ENCODE measurements at places on chromosomes 2 and 18.

DNA sequence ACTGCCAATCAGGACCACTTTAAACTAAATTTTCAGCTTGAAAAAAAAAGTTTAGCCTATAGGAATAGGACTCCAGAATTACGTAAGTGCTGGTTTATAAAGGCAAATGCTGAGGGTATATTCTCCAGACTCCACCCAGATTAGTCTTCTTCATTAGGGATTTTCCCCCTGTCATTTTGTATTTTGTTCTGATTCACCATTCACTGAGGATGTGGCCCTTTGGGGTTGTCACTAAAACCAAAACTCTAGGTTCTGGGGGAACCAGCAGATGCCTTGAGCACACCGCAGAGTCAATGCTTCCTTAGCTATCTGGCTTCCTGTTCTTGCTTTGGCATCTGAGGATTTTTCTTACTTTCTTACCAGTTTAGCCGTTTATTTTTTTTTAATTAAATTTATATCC, 10.5 kb downstream of the SCYGR4 start:
- DNase-seq, result no peak

DNA sequence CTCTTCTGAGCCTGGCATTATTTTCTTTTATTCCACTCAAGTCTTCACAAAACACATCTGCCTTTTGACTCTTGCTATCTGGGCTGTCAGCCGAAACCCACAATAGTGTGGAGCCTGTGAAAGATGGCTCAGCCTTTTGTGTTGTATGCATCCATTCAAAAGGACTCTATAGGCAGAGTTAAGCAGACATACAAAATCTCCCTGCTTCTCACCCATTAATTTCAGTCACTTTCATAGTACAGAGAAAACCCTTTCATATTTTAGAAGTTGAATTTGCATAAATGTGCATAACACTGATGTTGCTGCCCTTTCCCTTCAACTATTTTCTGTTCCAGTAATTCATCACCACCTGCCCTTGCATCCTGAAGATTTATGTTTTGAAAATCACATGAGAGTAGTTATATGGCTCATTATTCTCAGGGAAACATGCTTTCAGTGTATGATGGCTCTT, 154.6 kb downstream of the EVA1A start:
- no peak for DNase-seq

DNA sequence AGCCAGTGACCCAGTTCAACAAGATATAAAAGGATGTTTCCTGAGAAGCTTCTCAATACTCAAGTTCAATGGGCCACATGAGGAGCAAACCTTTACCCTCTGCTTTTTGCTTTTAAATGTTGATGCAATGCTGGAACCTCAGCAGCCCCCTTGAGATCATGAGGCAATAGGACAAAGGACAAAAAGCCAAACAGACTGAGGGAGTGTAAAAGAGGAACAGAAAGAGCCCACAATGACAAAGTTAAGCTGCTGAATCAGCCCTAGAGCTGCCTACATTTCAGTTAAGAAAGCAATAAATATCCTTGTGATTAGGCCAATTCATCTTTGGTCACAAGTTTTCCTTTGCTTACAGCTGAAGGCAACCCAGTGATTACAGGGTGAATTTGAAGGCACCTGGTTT, 76.9 kb downstream of the MRO start:
- DNase-seq, result no peak

DNA sequence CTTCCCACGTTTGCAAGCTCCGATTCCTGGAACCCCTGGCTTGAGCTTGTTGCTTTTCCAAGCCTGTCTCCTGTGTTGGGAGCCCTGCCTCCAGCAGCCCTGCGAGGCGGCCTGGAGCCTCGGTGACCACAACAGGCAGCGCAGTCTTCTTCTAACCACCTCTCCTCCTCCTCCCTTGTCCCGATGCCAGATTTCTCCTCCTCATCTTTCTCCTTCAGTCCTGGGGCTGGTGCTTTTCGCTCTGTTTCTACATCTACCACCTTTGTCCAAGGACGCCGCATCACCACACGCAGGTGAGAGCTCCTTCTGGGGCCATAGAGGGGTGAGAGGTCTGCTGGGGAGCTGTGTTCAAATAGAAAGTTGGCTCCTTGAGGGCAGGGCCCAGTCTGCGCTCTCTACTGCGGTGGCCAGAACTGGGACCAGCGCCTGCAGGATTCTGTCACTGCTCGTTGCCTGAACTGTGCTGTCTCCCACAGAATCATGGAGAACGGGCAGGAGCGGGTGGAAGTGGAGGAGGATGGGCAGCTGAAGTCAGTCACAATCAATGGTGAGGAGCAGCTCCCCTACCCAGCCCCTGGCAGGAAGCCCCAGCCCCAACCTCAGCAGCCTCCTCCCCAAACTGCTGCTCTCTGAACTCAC, 3.9 kb downstream of the DNAJB2 start:
- no peak for DNase-seq

- DNase-seq, result peak; percentile 41
Measured at GRCh38 chr2:17719562-17720371, 33.8 kb downstream of the SMC6 start.

GRCh38 chr2:237869343-237870102, 10.1 kb downstream of the RAMP1 start:
- no peak for DNase-seq

GRCh38 chr2:64291181-64291580, 147.0 kb upstream of the PELI1 start:
- DNase-seq, result peak; percentile 90

DNA sequence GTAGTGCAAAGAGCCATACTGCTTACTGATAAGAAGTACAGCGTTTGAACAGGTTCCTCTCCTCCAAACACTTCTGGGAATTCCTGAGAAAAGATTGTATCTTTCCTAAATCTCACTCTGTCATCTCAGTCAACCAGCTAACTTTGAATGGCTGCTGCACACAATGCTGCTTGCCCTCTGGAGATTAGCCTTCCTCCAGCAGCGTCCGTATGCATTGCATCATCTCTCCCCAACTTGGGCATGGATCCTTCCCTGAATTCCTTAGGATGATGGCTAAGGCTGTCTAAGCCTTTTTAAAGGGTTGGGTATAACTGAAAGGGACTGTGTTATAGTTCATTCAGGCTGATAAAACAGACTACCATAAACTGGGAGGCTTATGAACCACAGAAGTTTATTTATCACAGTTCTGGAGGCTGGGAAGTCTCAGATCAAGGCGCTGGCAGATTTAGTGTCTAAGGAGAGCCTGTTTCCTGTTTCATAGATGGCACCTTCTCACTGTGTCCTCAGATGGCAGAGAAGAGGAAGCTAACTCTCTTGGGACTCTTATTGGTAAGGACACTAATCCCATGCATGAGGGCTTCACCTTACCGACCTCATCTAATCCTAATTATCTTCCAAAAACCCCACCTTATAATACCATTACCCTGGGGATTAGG, 105.3 kb downstream of the PAX3 start:
- DNase-seq, result no peak

- no peak for DNase-seq
Measured at GRCh38 chr2:25032094-25032493, 9.8 kb upstream of the EFR3B start.

GRCh38 chr2:228689053-228689452, 507.6 kb upstream of the SPHKAP start:
- peak; percentile 12 for DNase-seq

- DNase-seq, result no peak
Measured at GRCh38 chr18:76315722-76316230, 179.3 kb downstream of the ZNF516 start.

DNA sequence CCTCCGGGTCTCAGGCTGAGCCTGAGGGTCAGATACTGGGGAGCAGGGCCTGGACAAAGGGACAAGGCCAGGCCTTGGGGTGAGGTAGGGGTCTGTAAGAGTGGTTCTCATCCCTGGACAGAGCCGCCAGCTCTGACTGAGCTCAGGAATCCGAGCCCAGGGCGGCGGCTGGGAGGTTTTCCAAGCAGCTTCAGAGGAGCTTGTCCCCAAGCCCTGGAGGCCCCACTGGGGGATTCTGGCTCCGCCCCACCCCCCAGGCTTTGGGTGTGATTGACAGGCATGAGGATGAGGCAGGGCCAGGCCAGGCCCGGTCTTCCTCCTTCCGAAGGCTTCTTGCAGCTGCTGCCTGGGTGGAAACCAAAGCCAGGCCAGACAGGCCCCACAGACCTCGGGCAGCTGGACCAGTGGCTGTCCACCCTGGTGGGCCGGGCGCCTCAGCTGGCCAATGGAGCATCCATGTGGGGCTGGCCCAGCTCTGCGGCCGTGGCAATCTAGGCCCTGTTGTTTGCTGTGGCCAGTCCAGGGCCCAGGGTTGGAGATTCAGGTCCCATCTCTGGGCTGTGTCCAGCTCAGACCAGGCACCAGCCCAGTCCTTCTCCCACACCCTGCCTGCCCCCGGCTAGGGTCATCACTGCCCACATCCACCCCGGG, 23.1 kb upstream of the GPC1 start:
- DNase-seq, result no peak

- DNase-seq, result no peak
Measured at GRCh38 chr18:23200756-23201155, 65.5 kb downstream of the CABLES1 start.

DNA sequence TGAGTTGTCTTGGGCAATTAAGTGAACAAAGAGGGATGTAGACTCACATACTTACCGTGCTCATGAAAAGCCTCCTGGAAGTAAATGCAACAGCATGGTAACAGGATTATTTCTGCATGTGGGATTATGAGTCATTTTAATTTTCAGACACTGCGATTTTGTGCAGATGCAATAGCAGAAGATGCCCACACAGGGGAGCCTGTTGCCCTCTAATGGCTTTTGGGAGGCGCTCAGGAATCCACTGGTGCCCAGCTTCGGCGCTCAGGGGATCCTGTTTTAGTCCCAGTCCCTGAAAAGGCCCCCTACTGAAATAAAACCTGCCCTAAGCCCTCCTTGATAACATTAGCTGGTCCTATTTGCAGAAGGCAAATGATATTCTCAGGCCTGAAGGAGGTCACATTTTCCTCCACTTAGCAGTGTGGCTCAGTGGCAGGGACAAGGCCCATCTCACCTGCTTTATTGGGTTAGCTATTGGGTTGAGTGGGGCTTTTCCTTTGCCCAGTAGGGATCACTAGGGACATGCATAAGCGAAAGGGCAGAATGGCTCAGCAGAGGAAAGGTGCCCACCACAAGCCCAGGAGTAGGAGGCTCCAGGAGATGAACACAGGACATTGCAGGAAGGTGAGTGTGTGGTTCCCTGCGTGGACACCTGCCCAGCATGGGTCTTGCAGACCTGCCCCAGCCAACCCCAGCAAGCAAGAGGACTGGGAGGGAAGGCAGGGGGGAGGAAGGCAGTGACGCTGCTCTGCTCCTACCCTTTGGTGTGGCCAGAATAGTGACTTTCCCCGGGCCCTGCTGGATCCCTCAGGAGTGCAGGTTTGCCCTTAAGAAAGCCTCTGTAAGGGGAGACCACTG, 26.5 kb upstream of the KCNS3 start:
- DNase-seq, result peak; percentile 53

DNA sequence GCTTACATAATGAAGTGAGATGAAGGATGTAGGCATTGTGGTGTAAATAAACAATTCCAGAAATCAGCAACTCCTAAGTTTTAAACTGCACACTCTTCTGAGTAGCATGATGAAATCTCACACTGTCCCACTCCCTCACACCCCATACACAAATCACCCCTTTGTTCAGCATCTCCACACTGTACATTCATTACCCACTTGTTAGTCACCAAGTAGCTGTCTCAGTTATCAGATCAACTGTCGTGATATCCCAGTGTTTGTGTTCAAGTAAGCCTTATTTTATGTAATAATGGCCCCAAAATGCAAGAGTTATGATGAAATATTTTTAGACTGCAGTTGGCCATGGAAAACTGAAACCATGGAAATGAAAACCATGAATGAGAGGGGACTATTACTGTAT, 135.7 kb downstream of the GRB14 start:
- DNase-seq, result peak; percentile 13

- DNase-seq, result peak; percentile 56
Measured at GRCh38 chr18:12645751-12646203, 12.1 kb downstream of the SPIRE1 start.

GRCh38 chr18:24679062-24679461, 218.6 kb downstream of the HRH4 start:
- no peak for DNase-seq

- no peak for DNase-seq
Measured at GRCh38 chr2:227150222-227150936, 13.6 kb downstream of the COL4A4 start.

- DNase-seq, result no peak
Measured at GRCh38 chr2:219396863-219397457, 9.2 kb upstream of the DNPEP start.

DNA sequence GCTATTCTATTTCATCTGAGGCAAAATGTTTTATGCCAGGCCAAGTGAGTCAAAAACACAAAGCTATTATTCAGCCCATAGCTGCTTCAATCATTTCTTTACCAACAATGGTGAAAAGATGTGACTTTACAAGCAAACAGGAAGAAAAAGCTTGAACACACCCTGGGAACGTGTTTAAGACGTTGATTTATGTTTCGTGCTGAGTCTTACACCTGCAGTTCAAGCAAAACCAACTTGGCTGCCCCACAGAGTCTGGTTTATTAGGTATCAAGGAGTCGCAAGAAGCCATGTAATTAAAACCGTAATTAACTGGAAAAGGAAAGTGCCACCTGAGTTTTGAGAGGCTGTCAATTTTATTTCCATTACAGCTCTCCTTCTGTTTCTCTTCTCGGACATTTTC, 295.5 kb downstream of the MEIS1 start:
- DNase-seq, result no peak

- DNase-seq, result no peak
Measured at GRCh38 chr18:62372156-62372555, 47.0 kb downstream of the TNFRSF11A start.

DNA sequence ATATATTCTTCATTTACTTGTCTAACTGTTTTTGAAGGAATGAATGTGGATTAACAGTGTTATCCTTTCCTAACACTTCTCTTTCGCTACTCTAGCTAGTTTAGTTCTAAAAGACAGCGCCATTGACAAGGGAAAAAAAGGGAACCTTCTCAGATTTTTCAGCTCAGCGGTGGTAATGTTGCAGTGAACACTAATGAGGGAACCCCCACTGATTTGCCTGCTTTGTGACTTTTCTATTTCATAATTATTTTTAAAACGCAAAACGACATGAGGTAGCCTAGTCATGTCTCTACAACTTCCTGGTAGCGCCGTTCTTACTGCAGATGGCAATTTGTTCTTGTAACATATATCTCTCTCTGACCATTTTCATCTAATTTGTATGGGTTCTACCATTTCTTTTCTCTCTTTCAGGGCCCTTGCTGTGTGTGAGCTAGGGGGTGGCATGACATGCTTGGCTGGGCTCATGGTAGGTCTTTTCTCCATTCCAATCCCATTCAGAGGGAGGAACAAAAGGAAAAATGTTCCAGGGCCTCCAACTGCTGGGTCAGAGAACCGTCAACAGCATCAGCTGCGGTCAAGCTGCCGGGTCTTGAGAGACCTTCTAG, 235.5 kb upstream of the SIX3 start:
- DNase-seq, result no peak

GRCh38 chr2:157311706-157312105, 13.9 kb downstream of the ERMN start:
- DNase-seq, result no peak

- no peak for DNase-seq
Measured at GRCh38 chr18:4582431-4583335, 127.6 kb upstream of the DLGAP1 start.

DNA sequence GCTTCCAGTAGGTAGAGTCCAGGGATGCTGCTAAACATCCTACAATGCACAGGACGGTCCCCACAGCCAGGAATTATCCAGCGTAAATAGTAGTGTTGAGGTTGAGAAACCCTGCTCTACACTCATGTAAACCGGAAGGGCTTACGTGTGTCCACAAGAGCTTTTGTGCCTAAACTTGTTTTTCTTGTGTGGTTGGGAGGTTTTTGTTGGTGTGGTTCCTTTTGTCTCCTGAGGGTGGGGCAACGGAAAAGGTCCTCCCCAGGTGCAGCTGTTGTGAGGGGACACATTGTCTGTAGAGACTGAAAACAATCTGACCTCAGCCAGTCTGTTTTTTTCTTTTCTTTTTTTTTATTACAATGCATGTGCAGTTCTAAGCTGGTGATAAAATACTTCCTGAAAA, 72.7 kb upstream of the MGAT5 start:
- no peak for DNase-seq
